ENCODE measurements at places on chromosomes 3 and 15.

DNA sequence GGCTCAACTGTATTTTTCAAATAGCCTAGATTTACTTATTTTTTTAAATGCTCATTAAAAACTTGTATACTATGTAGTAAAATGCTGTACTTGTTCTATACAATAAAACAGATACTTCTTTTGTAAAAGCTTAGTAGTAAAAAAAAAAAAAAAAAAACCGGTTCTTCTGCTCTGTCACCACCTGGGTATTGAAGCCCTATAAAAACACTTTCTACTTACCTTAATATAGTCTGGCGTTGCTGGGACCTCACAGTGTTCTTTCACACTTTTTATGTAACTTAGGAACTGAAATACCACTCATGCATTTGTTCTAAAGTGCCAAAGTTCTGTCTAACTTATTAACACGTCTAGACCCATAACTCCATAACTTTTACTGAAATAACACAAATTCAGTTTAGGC lies 61.4 kb downstream of the TASOR start:
- DNase-seq: no peak

GRCh38 chr15:53534105-53534839 lies 225.2 kb downstream of the WDR72 start:
- DNase-seq: no peak

- no peak for DNase-seq
These were observed 27.4 kb downstream of the IDH2 start for GRCh38 chr15:90074916-90075315.

DNA sequence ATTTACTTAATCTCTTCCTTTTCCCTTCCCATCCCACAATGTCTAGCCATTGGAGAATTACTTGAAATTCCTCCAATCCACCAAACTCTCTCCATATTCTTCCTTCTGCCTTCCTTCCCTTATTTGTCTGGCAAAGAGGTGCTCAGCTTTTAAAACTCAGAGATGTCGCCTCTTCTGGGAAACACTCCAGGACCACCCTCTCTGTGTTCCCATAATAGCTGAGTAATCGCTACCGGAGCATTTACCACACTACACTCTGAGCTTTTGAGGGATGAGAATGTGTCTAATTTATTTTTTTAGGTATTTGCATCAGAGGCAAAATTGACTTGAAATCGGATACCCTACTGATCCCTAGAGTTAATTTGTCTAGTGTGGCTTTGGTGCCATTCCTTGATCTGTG lies 245.7 kb upstream of the TPRG1 start:
- no peak for DNase-seq

DNA sequence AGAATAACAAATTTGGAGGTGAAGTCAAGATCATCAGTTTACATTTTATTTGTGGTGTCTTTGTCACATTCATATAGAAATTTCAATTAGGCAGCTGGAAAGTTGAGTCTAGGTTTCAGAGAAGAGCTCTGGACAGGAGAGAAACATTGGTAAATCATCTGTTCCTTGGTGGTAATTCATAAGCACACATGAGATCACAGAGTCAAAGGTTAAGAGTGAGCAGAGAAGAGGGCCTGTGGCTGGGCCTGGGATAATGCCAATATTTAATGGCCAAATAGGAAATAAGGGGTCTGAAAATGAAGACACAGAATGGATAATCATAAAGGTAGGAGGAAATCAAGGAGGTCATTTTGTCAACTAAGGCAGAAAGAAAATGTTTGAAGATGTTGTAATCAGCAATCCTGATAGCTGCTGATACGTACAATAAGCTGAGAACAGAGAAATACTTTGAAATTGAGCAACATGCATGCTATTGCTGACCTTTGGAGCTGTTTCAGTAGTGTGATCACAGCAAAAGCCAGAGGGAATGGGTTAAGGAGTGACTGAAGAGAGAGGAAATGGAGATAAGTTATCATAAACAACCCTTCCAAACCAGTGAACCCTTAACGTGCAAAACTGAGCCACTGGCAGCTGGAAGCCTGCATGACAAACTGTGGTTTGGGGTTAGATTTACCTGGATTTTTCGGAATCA lies 692.8 kb downstream of the AGBL1 start:
- DNase-seq: no peak

GRCh38 chr3:19920401-19921080 lies 13.5 kb downstream of the EFHB start:
- DNase-seq: no peak

DNA sequence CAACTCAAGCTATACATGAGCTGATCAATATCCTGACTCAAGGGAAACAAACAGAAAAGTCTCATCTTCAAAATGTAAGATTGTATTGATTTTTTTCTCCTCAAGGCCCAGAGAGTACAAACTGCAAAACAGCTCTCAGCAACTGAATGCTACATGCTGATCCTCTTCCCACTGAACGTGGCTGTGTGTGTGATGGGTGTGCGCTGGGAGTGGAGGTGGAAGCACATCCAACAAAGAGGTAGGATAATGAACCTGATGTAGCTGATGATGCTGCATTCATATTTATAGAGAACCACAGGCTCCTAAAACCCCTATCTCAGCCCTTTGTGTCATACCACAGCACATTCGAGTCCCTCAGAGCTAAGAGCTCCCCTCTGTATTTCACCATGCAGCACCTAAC lies 56.8 kb downstream of the GABRB3 start:
- DNase-seq: no peak

- DNase-seq: no peak
These were observed 923.1 kb downstream of the TBL1XR1 start for GRCh38 chr3:176274161-176274560.

DNA sequence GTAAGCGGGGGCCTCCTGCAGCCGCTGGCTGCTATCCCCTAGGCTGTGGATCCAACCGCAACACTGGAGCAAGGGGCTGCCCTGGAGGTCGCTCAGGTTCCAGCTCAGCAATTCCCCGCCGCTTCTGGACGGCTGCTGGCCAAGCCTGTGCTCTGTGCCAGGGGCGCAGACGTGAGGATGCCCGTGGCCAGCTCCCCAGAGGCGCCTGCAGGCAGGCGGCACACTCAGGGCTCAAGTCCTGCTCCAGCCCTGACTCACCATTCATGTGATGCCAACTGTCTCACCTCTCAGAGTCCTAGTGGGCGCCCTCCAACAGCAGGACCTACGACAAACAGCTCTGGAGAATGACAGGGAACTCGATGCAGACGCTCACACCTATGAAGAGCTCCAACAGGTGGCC lies 31.6 kb downstream of the KLHL25 start:
- DNase-seq: no peak

Measured in kidney capillary endothelial cell (primary cell).